ENCODE measurements at places on chromosomes 7 and 10.
A peak's percentile ranks its signal among the peaks of the same experiment; 100 is the strongest.

GRCh38 chr7:83956104-83956503, 238.5 kb downstream of the SEMA3A start:
- DNase-seq = no peak
- H3K4me3 ChIP-seq = no peak overlapping the region
- H3K36me3 ChIP-seq = no peaks in the 10 kb centered on the region
- H3K4me1 ChIP-seq = no peaks in the 10 kb centered on the region

GRCh38 chr10:64753516-64753915, 1232.3 kb downstream of the REEP3 start:
- H3K27me3 ChIP-seq = no peaks in the 10 kb centered on the region
- no peak overlapping the region for H3K27ac ChIP-seq
- no peaks in the 10 kb centered on the region for H3K4me1 ChIP-seq
- H3K4me3 ChIP-seq = no peak overlapping the region
- no peaks in the 10 kb centered on the region for H3K36me3 ChIP-seq

DNA sequence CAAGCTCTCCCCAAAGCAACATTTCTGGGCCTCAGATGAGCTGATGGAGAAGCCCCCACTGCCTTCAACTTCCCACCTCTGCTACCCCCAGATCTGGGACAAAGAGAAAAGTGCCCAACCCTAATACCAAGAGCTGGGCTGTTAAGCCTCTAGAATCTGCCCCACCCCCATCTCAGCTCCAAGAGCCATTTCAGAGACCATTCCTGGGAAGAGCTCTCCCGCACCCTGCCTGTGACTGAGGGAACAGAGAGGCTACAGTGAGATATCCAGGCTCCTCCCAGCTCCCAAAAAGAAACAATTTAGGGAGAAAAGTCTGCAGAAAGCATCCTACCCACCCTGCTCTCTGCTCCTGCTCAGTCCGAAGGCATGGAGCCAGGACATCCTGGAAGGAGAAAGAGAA, 2.5 kb upstream of the KCNH2 start:
- peaks cover 2% of the 10 kb centered on the region for H3K36me3 ChIP-seq
- H3K4me1 ChIP-seq = peaks cover 14% of the 10 kb centered on the region
- no peak overlapping the region for H3K27ac ChIP-seq
- H3K27me3 ChIP-seq = peaks cover 58% of the 10 kb centered on the region
- DNase-seq = no peak

- peaks cover 25% of the 10 kb centered on the region for H3K36me3 ChIP-seq
- no peak for DNase-seq
- peaks cover 9% of the 10 kb centered on the region for H3K4me1 ChIP-seq
- no peak overlapping the region for H3K27ac ChIP-seq
These were observed 15.9 kb upstream of the KCNIP2 start for GRCh38 chr10:101859530-101859929.

DNA sequence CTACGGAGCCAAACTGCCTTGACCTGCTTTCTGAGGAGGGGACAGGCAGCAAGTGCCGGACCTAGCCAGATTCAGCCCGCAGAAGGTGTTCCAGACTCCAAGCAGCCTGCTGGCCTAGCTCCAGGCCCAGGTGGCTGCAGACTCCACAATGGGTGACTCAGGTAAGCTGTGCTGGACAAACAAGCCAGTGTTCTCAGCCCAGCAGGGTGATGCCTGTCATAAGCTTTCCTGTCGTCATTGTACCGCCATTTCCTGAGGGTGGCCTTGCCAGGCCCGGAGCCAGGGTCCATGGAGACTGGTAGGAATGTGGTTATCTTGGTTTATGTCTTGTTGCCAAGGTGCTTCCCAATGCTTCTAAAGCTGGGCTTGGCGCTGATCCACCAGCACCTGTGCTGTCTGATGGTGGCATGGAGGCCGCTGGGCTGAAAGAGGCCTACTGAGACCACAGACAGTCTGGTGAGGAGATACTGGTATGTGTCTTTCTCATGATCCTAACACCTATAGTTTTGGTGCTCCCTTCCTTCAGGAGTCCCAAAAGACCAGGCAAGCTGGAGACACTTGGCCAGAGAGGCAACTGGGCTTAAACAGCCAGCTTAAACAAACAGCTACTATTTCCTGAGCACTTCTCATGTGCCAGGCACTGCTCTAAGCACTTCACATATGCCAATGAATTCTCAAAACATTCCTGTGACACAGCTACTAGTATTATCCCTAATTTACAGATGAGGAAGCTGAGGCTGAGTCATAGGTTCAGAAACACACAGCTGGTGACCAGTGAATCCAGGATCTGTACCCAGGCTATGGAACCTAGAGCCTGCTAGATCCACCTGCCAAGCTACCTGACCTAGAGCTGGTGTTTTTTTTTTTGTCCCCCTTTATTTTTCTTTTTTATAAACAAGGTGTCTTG, 42.0 kb downstream of the ZC3HC1 start:
- peaks cover 6% of the 10 kb centered on the region for H3K4me1 ChIP-seq
- no peak overlapping the region for H3K27ac ChIP-seq
- H3K27me3 ChIP-seq = no peaks in the 10 kb centered on the region
- no peaks in the 10 kb centered on the region for H3K36me3 ChIP-seq
- H3K4me3 ChIP-seq = no peak overlapping the region
- no peak for DNase-seq

- no peaks in the 10 kb centered on the region for H3K36me3 ChIP-seq
- H3K4me3 ChIP-seq = no peak overlapping the region
- DNase-seq = no peak
- no peaks in the 10 kb centered on the region for H3K4me1 ChIP-seq
- no peak overlapping the region for H3K27ac ChIP-seq
These were observed 85.9 kb upstream of the PLXDC2 start for GRCh38 chr10:19730167-19730906.

GRCh38 chr7:131506597-131506996, 49.8 kb downstream of the PODXL start:
- H3K27me3 ChIP-seq = peaks cover 7% of the 10 kb centered on the region
- no peak for DNase-seq
- peaks cover 28% of the 10 kb centered on the region for H3K4me1 ChIP-seq
- no peaks in the 10 kb centered on the region for H3K36me3 ChIP-seq
- H3K27ac ChIP-seq = no peak overlapping the region

GRCh38 chr7:117769085-117769484, 104.2 kb downstream of the CTTNBP2 start:
- H3K27ac ChIP-seq = no peak overlapping the region
- H3K4me3 ChIP-seq = no peak overlapping the region
- H3K36me3 ChIP-seq = no peaks in the 10 kb centered on the region
- no peaks in the 10 kb centered on the region for H3K4me1 ChIP-seq

- no peaks in the 10 kb centered on the region for H3K27me3 ChIP-seq
- no peak for DNase-seq
- H3K27ac ChIP-seq = peak overlapping the region; percentile 79
- H3K36me3 ChIP-seq = peaks cover 74% of the 10 kb centered on the region
- peaks cover 27% of the 10 kb centered on the region for H3K4me1 ChIP-seq
These were observed 72.9 kb upstream of the GRID1 start for GRCh38 chr10:86439544-86439943.

- DNase-seq = no peak
- no peak overlapping the region for H3K4me3 ChIP-seq
- H3K27me3 ChIP-seq = peaks cover 36% of the 10 kb centered on the region
- no peaks in the 10 kb centered on the region for H3K36me3 ChIP-seq
These were observed 73.9 kb downstream of the KCNMA1 start for GRCh38 chr10:77563638-77564270.

GRCh38 chr7:66837007-66837406, 84.0 kb upstream of the TMEM248 start:
- peak; percentile 56 for DNase-seq
- H3K4me1 ChIP-seq = no peaks in the 10 kb centered on the region
- no peaks in the 10 kb centered on the region for H3K36me3 ChIP-seq

DNA sequence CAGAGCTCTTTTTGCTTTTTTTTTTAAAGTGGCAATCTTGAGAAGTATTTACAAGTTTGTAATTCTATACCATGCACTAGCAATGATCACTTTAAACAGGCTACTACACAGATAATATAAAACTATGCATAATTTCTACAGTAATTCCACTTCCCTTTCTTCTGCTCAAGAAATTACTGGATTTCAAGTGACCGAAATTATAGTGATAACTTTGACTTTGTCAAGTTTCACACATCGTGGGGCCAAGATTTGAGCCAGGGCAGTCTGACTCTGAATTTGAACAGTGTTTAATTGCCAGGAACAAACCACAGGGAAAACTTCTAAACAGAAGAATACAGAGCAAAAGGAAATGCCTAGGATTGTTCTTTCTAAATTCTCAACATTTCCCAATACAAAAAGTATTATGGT, 288.3 kb upstream of the MKLN1 start:
- no peak for DNase-seq
- H3K4me3 ChIP-seq = no peak overlapping the region
- H3K4me1 ChIP-seq = peaks cover 31% of the 10 kb centered on the region

GRCh38 chr10:70034232-70034631, 18.4 kb upstream of the MACROH2A2 start:
- H3K27ac ChIP-seq = no peak overlapping the region
- DNase-seq = no peak
- peaks cover 9% of the 10 kb centered on the region for H3K27me3 ChIP-seq
- H3K36me3 ChIP-seq = peaks cover 2% of the 10 kb centered on the region
